ENCODE measurements at places on chromosomes 2 and 18. TPM values are rescaled to one million over a fixed set of nuclear protein-coding genes. Genes with fewer than 3 reads are reported as not detected.

- DNase-seq: no peak
Observed at GRCh38 chr2:196977507-196977906, 51.0 kb upstream of the PGAP1 start.

GRCh38 chr2:127609818-127610217 lies 36.1 kb upstream of the GPR17 start:
- DNase-seq: no peak

- no peak for DNase-seq
Observed at GRCh38 chr2:199760574-199760973, 90.4 kb downstream of the FTCDNL1 start.

DCDC2C gene
- not detected for total RNA-seq

- no peak for DNase-seq
Observed at GRCh38 chr2:239252393-239252792, 148.4 kb downstream of the HDAC4 start.

ASB18 gene
- not detected for total RNA-seq
